Peyer's patch (tissue), 4 donors: ENCODE measurements at places on chromosomes 13 and 19. TPM values are rescaled to one million over a fixed set of nuclear protein-coding genes. Genes with fewer than 3 reads are reported as not detected.

DNA sequence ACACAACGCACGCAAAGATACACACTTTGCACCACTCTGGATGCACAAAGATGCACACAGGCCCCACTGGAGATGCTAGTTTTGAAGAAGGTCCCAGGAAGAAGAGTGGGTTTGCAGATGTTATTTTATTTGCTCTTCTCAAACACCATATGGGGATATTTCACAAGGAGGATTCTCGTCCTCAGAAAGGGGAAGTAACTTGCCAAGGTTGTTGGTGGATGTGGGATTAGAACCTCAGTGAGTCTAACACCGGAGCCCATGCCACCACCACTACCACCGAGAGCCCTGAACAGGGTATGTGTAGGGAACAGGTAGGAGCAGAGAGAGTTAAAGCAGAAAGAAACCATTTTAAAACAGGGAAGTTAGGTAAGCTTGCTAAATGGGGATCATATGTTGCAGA is 9.6 kb upstream of the CEACAM6 start:
- peaks cover 10% of the 10 kb centered on the region for H3K4me1 ChIP-seq
- H3K36me3 ChIP-seq, result no peaks in the 10 kb centered on the region
- no peak overlapping the region for H3K4me3 ChIP-seq
- no peak for DNase-seq
- H3K27ac ChIP-seq, result peak overlapping the region; percentile 60

AXL gene
- total RNA-seq, result 24.7 TPM

MED25 gene
- 36.1 TPM for total RNA-seq

SYT5 gene
- 0.70 TPM for total RNA-seq

CLN5 gene
- total RNA-seq, result 9.1 TPM

ARL11 gene
- total RNA-seq, result 3.4 TPM

DNA sequence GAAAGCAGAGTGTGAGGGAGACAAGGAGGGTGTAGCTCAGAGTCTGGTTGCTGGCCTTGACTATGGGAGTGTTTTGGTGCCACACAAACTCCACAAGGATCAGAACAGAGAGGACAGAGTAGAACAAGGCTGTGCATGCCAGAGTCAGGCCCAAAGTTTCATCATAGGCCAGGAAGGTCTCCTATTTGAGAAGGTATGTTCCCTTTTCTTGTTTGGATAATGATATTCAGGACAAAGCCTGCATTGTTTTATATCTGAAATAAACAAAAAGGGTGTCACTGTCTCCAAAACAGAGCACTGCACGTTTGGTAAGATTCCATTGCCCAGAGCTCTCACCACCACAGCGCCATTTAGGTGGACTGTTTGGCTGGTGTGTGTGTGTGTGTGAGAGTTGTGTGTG is 3.1 kb upstream of the ZSCAN5A start:
- no peak for DNase-seq
- H3K4me1 ChIP-seq, result peaks cover 12% of the 10 kb centered on the region
- no peak overlapping the region for H3K27ac ChIP-seq

GGN gene
- 8.2 TPM for total RNA-seq

ZNF69 gene
- total RNA-seq, result 16.6 TPM

PABPC3 gene
- total RNA-seq, result 0.28 TPM
